IMR-90 (cell line): ENCODE measurements at places on chromosomes 7 and 10. TPM values are rescaled to one million over a fixed set of nuclear protein-coding genes. Genes with fewer than 3 reads are reported as not detected.

DNA sequence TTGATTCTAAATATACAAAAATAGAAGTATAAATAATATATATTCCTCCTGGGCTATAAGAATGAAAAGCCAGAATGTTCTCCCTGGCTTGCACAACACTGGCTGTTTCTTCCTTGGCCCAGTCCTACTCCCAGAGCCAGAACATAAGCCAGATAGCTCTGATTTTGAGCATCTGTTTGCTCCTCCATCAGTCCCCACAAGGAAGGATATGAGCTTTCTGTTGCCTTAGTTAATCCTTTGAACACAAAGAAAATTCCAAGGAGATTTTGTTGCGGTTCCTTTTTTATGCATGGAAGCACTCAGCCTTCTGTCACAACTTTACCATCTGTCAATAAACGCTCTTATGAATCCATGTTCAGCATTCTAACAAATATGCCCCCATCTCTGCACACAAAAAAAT lies 361.8 kb downstream of the IPMK start:
- DNase-seq: no peak

DNA sequence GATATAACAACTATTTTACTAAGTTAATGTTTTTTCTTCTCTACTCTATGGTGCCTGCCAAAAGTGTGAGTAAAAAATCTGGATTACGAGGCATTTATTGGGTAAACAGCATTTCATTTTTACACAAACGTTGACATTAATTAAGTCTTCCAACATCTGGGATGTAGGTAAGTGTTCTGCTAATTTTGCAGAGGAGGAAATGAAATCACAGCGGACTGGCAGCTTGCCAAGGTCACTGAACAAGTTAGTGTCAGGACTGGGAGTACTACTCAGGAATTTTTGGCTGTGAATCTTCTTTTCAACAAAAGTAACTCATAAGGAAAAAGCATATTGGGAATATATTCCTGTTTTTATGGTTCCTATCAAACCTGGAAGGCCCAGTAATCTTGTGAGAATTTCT lies 612.1 kb upstream of the FZD8 start:
- peak; percentile 16 for DNase-seq

- no peak for DNase-seq
Observed at GRCh38 chr7:119696336-119696735, 576.6 kb upstream of the KCND2 start.

GRCh38 chr7:155071916-155072571 lies 1.9 kb downstream of the HTR5A start:
- no peak for DNase-seq

DNA sequence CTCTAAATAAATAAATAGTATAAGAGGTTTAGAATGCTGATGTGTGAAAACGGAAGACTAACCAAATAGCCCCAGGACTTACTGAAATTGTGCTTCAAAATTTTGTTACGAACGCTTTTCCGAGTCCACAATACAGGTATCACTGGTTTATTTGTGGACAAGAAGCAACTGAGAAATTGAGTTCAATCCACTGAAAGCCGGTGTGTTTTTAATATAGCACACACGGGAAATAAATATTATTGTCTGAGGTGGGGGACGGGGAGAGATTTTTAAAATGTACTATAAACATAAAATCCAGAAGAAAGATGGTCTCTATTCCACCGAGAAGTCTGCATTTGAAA lies 598 bp downstream of the SLC16A12 start:
- no peak for DNase-seq

GRCh38 chr10:19498393-19499290 lies 317.6 kb upstream of the PLXDC2 start:
- peak; percentile 3 for DNase-seq

Gene AFAP1L2
- under 0.01 TPM in 1 of 2 replicates, not detected in the other for total RNA-seq

Gene VSIR
- total RNA-seq: 5.0 and 5.3 TPM in 2 replicates

Gene OR6V1
- not detected in 2 replicates for total RNA-seq
